Stimulated activated memory B cell treated with anti-CD40 and anti-IgM and Interleukin-4, amounts not matched to agents 10 μg/mL and 1 μg/mL and 100 μg/mL, for 72 hours (primary cell): ENCODE measurements at places on chromosomes 2 and 18.

DNA sequence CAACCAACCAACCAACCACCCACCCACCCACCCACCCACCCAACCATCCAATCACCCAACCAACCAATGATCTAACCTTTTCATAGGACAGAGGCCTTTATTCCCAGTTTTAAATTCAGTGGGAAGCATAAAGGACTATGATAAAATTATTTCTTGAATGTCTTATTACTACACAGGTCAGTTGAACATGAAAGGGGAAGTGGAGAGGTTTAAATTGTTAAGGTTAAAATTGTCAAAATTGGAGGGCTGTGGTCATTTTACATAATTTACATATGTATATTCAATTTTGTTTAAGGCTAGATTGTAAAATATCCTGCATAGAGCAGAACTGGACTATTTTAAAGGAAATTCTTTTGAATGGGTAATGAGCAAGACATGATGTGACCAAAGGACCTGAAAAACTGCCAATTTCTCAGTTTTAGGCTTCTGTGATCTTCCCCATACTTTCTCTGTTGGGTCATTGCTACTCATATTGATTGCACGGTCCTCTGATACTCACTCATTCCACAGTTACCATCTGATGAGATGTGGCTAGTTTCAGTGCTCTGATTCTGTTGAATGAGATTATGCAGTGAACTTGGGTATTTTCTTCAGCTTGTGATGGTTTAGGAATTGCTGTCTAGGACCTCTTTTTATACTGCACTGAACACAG lies 127.4 kb downstream of the PLCL1 start:
- no peaks in the 10 kb centered on the region for H3K4me1 ChIP-seq
- H3K27ac ChIP-seq = no peak overlapping the region
- ATAC-seq = no peak
- H3K4me3 ChIP-seq = no peak overlapping the region

- no peak for ATAC-seq
- H3K4me1 ChIP-seq = no peaks in the 10 kb centered on the region
- no peak overlapping the region for H3K4me3 ChIP-seq
- no peaks in the 10 kb centered on the region for H3K36me3 ChIP-seq
- H3K27me3 ChIP-seq = no peaks in the 10 kb centered on the region
- H3K27ac ChIP-seq = no peak overlapping the region
These were observed 658.0 kb upstream of the CDH2 start for GRCh38 chr18:28834889-28835288.

GRCh38 chr18:56658261-56658660 lies 7.1 kb downstream of the WDR7 start:
- H3K27me3 ChIP-seq = no peaks in the 10 kb centered on the region
- H3K4me3 ChIP-seq = no peak overlapping the region
- peaks cover 35% of the 10 kb centered on the region for H3K4me1 ChIP-seq
- ATAC-seq = no peak
- H3K36me3 ChIP-seq = peaks cover 26% of the 10 kb centered on the region

GRCh38 chr2:145064511-145064910 lies 544.6 kb upstream of the ZEB2 start:
- ATAC-seq = no peak
- H3K36me3 ChIP-seq = no peaks in the 10 kb centered on the region
- H3K27ac ChIP-seq = no peak overlapping the region
- no peaks in the 10 kb centered on the region for H3K4me1 ChIP-seq
- H3K4me3 ChIP-seq = no peak overlapping the region

GRCh38 chr2:134573085-134573370 lies 145.8 kb downstream of the TMEM163 start:
- no peaks in the 10 kb centered on the region for H3K27me3 ChIP-seq

GRCh38 chr18:10689236-10690034 lies 163.6 kb downstream of the NAPG start:
- H3K4me1 ChIP-seq = peaks cover 5% of the 10 kb centered on the region
- H3K36me3 ChIP-seq = no peaks in the 10 kb centered on the region
- H3K27me3 ChIP-seq = peaks cover 6% of the 10 kb centered on the region
- H3K4me3 ChIP-seq = no peak overlapping the region

DNA sequence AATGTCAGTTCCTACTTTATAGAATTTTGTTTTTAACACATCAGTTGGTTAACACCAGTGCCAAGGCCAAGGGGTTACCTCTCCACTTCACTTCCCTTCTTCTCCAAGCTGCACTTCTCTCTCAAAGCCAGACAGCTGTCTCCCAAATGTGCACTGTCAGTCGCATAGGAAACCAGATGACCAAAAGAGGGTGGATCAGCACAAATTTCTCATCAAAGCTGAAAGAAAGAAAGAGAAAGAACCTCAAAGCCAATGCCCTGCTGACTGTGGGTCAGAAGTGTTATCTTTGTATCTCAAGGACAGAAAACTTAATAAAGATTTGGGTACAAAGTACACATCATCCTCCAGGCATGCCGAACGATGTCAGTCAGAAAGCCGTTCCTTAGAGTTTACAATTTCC lies 32.2 kb downstream of the SPATS2L start:
- H3K36me3 ChIP-seq = no peaks in the 10 kb centered on the region
- no peaks in the 10 kb centered on the region for H3K27me3 ChIP-seq
- no peak overlapping the region for H3K4me3 ChIP-seq
- H3K27ac ChIP-seq = no peak overlapping the region
- no peak for ATAC-seq

GRCh38 chr2:167136879-167137596 lies 248.8 kb downstream of the XIRP2 start:
- no peak for ATAC-seq
- no peak overlapping the region for H3K27ac ChIP-seq
- no peak overlapping the region for H3K4me3 ChIP-seq
- H3K27me3 ChIP-seq = no peaks in the 10 kb centered on the region
- H3K4me1 ChIP-seq = no peaks in the 10 kb centered on the region
- H3K36me3 ChIP-seq = no peaks in the 10 kb centered on the region

GRCh38 chr2:25714740-25715139 lies 41.4 kb upstream of the DTNB start:
- peaks cover 20% of the 10 kb centered on the region for H3K27me3 ChIP-seq
- H3K27ac ChIP-seq = no peak overlapping the region
- no peak overlapping the region for H3K4me3 ChIP-seq

DNA sequence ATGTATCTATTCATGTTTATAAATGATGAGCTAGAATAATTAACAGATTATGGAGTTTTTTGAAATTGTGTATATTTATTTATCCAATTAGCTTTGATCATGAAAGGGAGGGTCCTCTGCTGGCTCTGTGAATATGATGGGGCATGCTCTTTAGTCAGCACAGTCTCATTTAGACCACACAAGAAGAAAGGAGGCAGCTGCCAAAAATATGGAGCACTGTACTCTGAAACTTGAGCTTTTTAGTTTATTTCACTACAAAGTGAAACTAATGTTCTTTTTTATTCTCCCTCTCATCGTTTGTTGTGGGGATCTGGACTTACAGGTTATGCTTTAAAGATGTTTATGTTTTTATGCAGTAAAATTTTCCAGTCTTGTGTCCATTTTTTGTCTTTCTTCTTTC lies 266.9 kb upstream of the GULP1 start:
- H3K36me3 ChIP-seq = no peaks in the 10 kb centered on the region
- H3K27ac ChIP-seq = no peak overlapping the region
- no peak for ATAC-seq
- no peak overlapping the region for H3K4me3 ChIP-seq
- H3K27me3 ChIP-seq = no peaks in the 10 kb centered on the region

GRCh38 chr2:19228715-19229114 lies 129.7 kb downstream of the OSR1 start:
- no peak overlapping the region for H3K4me3 ChIP-seq
- H3K4me1 ChIP-seq = no peaks in the 10 kb centered on the region
- peak; percentile 35 for ATAC-seq
- H3K27ac ChIP-seq = no peak overlapping the region
- no peaks in the 10 kb centered on the region for H3K27me3 ChIP-seq
- H3K36me3 ChIP-seq = no peaks in the 10 kb centered on the region

DNA sequence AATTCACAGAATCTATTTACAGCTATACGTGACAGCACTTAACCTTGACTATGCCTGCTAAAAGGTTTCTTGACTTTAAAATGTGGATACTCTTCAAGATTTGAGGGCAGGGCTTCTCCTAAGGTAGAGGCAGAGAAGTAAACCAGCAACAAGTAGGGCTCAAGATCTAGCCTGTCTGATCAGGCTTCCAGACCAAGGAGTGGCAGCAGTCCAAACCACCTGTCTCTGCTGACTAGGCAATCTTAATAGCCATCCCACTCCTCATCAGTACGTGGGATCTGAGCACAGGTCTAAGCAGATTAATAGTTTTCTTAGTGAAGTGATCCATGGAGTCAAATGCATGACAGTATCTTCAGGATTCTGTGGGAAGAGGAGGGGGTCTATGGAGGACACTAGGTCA lies 100.4 kb downstream of the GPD2 start:
- H3K4me3 ChIP-seq = no peak overlapping the region
- ATAC-seq = no peak
- peaks cover 39% of the 10 kb centered on the region for H3K4me1 ChIP-seq
- H3K27me3 ChIP-seq = no peaks in the 10 kb centered on the region
- H3K36me3 ChIP-seq = peaks cover 6% of the 10 kb centered on the region

DNA sequence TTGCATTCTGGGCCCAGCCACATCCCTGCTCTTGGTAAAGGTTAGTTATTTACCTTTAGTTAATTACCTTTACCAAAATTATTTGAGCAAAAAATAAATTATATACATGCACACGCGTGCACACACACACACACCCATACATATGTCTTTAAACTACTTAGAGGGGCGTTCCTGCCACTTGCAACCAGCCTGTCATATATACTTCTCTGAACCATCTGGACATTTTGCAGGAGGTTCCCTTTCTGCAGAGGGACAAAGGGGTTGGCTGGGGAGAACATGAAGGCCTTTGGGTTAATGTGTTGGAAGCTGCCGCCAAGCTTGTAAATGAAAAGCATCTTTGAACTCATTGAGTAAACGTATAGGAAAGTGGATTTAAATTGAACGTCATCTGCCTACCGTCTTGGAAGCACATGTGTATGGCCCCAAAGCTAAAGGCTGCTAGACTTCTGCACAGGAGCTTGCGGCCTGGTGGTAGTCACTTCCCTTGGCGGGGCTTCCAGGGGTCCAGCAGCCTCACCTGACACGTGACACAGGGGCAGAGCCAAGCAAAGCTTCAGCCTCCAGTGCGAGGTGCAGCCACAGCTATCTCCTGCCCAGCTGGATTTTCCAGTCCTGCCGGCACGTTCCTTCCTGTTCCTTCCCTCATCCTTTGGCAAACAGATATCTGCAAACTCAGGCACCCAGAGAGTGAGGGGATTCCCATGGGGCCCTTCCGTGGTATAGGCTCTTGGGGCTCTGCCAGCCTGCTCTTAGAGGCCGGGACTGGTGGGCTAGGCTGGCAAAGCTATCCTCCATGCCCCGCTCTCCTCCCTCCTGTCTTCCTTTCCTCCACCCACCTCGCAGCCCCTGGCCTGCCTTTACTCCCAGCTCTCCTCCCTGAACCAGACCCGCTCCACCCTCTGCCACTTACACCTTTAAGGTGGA lies 46.1 kb downstream of the SERTAD2 start:
- peaks cover 8% of the 10 kb centered on the region for H3K36me3 ChIP-seq
- H3K4me1 ChIP-seq = peaks cover 32% of the 10 kb centered on the region
- no peaks in the 10 kb centered on the region for H3K27me3 ChIP-seq
- ATAC-seq = no peak
- peak overlapping the region; percentile 85 for H3K4me3 ChIP-seq

- ATAC-seq = no peak
- no peak overlapping the region for H3K27ac ChIP-seq
- H3K4me1 ChIP-seq = no peaks in the 10 kb centered on the region
- no peak overlapping the region for H3K4me3 ChIP-seq
- no peaks in the 10 kb centered on the region for H3K36me3 ChIP-seq
These were observed 492.6 kb downstream of the SLC4A3 start for GRCh38 chr2:220120041-220120440.

GRCh38 chr2:138063181-138063580 lies 98.9 kb downstream of the HNMT start:
- H3K4me3 ChIP-seq = no peak overlapping the region
- no peaks in the 10 kb centered on the region for H3K36me3 ChIP-seq
- no peaks in the 10 kb centered on the region for H3K27me3 ChIP-seq
- no peak overlapping the region for H3K27ac ChIP-seq

- no peak for ATAC-seq
- no peaks in the 10 kb centered on the region for H3K36me3 ChIP-seq
- H3K4me1 ChIP-seq = no peaks in the 10 kb centered on the region
- H3K4me3 ChIP-seq = no peak overlapping the region
- H3K27me3 ChIP-seq = no peaks in the 10 kb centered on the region
These were observed 497.2 kb downstream of the THSD7B start for GRCh38 chr2:137262594-137262993.

GRCh38 chr2:7057865-7058400 lies 140.7 kb downstream of the RNF144A start:
- H3K36me3 ChIP-seq = peaks cover 2% of the 10 kb centered on the region
- ATAC-seq = peak; percentile 59
- H3K4me3 ChIP-seq = no peak overlapping the region
- no peak overlapping the region for H3K27ac ChIP-seq
- peaks cover 17% of the 10 kb centered on the region for H3K4me1 ChIP-seq

GRCh38 chr2:173030561-173031490 lies 44.8 kb upstream of the MAP3K20 start:
- no peak overlapping the region for H3K4me3 ChIP-seq
- H3K4me1 ChIP-seq = peaks cover 7% of the 10 kb centered on the region
- H3K36me3 ChIP-seq = no peaks in the 10 kb centered on the region
- H3K27me3 ChIP-seq = peaks cover 9% of the 10 kb centered on the region
- no peak for ATAC-seq

DNA sequence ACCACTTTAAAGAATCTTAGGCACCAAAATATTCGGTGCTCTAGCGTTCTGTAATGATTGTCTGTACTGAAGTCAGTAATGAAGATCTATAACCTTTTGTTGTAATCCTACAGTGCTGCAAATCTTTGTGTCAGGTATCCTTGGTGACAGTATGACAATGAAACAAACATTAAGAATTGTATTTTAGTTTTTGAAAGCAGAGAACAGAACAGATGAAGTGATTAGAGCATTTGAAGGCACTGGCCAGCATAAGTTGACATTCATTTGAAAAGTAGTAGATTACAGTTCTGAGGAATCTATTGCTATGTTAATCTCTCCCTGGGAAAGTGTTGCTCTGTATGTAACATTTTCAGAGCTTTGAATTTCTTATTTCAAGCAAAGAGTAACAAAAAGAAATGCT lies 451.2 kb downstream of the NUP35 start:
- H3K4me1 ChIP-seq = no peaks in the 10 kb centered on the region
- H3K27me3 ChIP-seq = no peaks in the 10 kb centered on the region
- no peaks in the 10 kb centered on the region for H3K36me3 ChIP-seq
- no peak overlapping the region for H3K4me3 ChIP-seq
- no peak for ATAC-seq
- no peak overlapping the region for H3K27ac ChIP-seq

DNA sequence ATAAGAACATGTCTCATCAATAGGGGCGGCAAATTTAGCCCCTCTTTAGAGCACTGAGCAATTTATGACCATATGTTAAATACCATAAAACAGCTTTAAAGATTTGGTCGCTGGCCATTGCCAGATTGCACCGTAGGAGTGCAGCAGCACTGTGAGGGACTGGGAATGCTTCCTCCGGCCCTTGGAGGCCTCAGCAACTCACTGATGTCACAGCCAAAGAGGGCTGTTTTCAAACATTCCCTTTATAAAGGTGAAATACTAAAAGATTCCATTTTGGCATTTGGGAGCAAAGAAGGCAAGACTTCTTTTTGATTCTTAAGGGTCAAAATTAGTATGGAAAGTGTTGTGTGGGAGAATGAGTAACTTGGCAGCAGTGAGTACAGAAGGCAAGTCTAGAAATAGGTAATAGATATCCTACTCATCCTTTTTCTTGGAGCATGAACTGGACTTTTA lies 63.7 kb downstream of the BABAM2 start:
- H3K4me1 ChIP-seq = peaks cover 55% of the 10 kb centered on the region
- H3K36me3 ChIP-seq = peaks cover 8% of the 10 kb centered on the region
- no peak overlapping the region for H3K4me3 ChIP-seq

- H3K36me3 ChIP-seq = no peaks in the 10 kb centered on the region
- H3K4me1 ChIP-seq = peaks cover 7% of the 10 kb centered on the region
- no peak for ATAC-seq
- no peak overlapping the region for H3K4me3 ChIP-seq
- no peak overlapping the region for H3K27ac ChIP-seq
These were observed 115.5 kb upstream of the RAB27B start for GRCh38 chr18:54712758-54713157.
